Fibroblast of mammary gland (primary cell): ENCODE measurements at places on chromosomes 12 and 14.
A peak's percentile ranks its signal among the peaks of the same experiment; 100 is the strongest.

GRCh38 chr12:41466300-41466699 lies 278.2 kb downstream of the PDZRN4 start:
- no peak for DNase-seq

GRCh38 chr12:2261708-2262107 lies 208.9 kb downstream of the CACNA1C start:
- DNase-seq = no peak

- peak; percentile 56 for DNase-seq
These were observed 966 bp downstream of the SINHCAF start for GRCh38 chr12:31324845-31325523.

DNA sequence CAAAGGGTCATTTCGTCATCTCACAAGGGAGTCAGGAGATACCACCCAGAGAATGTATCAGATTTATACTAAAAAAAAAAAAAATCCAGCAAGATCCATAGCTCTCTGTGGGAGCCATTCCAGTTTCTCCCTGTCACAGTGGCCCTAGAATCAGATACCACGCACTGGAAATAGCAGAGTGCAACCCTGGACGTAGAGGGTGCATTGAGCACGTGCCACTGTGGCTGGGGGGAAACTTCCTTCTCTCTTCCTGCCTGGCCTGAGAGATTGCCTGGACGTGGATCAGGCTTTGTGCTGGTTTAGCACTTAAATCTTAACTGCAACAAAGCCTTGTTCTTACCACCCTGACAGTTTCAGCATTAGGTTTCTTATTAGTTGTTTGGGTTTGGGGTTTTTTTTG lies 124.3 kb downstream of the FBXL14 start:
- DNase-seq = no peak

DNA sequence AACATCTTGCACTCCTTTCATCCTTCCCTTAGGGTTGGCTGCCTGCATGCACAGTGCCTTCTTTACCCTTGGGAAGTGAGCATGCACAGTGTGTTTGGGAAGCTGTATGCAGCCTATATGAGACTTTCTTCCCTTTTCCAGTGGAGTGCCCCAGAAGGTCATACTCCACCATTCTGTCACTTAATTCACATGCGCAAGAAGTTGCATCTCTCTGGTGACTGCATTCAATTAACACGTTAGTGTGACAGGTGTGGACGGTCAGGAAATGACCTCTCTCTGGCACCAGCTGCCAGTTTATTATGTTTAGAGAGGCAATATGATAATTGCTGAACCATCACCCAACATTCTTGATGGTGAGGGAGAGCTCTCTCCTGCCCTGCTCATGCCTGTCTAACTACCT lies 770.0 kb downstream of the FLRT2 start:
- DNase-seq = no peak

GRCh38 chr12:56699020-56699661 lies 11.1 kb upstream of the PTGES3 start:
- DNase-seq = no peak

DNA sequence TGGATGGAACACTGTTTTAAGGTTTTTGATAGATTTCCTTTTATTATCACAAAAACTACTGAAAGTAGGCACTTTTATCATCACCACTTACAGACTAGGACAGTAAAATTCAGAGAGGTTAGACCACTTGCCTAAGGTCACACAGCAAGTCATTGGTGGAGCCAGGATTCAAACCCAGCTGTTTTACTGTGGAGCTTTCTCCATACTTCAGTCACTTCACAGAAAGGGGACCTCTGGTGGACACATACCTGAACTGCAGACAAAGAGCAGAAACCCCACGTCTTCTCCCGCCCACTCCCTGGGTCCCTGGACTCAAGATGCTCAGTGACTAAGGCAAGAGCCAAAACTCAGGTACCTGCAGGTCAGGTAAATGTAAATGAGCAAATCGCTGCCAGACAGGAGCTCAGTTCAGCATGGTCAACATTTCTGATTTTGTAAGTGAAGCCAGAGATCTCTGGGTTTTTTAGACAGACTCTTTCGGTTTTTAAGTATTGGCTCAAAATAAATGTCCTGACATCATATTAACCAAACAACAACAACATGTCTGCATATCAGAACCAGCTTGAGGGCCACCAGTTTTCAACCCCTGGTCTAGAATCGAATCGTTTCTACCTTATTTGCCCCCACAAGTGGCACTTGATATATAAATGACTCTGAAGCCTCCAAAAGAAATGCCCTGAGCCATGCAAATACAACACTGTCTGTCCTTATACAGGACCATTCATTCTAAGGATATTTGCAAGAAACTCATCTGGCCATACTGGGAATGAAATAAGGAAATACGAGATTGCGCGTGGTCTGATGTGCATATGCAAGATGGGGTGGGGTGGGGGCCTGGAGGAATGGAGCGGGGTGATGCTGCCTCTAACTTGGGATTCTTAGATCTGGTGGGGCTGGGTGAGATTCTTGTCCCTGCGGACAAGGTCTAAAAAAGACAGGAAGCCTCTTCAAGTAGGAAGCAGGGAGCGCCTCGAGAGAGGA lies 110.9 kb downstream of the KSR2 start:
- DNase-seq = peak; percentile 55

DNA sequence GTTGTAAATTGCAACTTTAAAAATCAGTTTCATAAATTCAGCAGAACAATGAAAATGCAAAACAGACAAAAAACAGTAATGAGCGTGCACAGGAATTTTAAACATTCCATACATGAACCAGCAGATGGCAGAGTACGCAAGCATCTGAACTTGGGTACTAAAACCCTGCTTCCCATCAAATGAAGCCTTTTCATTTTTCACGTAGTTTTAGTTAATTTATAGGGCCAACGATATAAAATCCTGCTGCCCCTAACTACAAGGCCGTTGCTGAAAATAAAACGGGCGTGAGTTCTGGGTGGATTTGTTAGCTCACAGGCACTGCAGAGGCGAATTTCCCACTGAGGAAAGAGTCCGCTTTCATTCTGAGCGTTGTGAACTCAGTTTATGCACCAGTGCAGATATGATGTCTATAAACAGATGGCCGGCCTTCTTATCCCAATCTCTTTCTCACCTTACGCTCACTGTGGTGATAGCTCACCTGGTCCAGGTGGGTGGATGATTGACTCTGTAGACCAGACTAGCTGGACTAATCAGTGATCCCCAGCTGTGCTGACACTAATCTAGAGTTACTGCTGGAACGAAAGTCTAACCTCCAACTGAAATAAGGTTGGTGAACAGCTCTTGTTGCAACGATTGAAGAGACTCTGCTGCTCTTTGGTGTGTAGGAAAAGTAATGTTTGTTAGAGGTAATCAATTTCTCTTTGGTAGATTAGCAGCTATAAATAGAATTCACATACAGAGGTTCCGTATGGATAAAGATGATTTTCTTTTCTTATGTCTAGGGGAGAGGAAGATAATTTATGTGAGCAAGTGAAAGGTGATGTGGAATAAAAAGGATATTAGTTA lies 89.2 kb downstream of the PDZRN4 start:
- peak; percentile 52 for DNase-seq

DNA sequence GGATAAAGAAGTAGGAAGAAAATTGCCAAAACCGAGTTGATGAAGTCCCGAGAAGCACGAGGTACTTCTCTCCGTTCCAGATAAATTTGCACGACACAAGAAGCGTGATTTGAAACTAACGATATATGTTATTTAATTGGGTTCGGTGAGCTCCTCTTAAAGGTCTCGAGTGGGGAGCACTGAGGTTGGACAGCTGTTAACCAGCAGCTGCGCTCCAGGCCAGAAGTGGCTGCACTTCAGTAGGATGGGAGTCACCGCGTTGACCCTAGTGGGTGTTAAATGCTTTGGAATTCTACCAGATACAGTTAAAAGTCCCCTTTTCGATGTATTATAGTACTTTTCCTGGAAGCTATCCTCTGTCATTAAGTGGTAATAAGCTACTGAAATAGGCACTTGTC lies 953 bp upstream of the DCAF5 start:
- peak; percentile 37 for DNase-seq

DNA sequence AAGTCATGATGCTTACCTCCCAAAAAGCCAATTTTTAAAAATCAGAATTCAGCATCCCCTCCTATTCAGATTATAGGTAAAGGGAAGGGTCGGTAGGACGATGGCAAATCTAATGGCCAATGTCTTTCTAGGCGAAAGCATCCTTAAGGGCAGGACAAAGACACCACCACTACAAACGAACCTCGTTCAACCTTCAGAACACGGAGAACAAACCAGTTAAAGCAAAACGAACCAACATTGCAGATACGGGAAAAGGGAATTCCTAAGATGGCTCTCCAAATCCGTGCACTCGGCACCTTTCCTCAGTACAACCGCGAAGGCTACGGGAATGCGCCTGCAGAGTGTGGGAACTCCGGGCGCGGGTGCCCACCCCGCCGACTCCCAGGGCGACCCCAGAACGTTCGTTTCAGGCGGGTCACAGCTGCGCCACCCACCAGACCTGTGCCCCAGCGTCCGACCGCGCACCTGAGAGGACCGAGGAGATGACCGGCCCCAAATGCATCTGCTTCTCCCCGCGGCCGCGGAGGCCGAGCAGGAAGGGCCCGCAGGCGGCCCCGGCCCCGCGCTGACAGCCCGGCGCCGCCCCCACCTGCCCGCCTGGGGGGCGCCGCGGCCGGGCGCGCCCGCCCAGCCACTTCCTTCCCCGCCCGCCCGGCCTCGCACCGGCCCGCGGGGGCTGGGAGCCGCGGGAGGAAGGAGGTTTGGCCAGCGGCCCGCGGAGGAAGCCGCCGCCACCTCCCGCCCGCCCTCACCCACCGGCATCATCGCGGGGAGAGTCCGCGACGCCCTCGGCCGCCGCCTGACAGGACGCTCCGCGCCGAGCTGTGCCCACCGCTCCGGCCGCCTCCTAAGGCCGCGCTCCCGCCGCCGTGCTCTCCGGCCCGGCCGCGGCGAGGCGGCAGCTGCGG lies 578 bp downstream of the PPP1R13B start:
- no peak for DNase-seq

DNA sequence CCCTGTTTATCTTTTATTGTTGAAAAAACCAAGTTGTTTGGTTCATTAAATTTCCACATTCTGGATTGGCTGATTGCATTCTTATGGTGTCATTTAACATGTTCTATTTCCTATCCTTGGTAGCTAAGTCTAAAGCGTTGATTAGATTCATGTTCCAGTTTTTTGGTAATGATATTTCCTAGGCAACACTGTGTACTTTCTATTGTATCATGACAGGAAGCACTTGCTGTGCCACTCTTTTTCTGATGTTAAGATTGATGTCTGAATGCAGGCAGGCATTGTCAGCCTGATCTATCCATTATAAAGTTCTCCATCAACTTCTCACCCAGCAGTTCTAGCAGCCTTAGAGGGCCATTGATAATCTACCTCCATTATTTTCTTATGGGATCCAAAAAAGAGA lies 91.1 kb upstream of the ARID2 start:
- DNase-seq = no peak

- DNase-seq = no peak
These were observed 103.0 kb upstream of the TMTC2 start for GRCh38 chr12:82583756-82584155.

DNA sequence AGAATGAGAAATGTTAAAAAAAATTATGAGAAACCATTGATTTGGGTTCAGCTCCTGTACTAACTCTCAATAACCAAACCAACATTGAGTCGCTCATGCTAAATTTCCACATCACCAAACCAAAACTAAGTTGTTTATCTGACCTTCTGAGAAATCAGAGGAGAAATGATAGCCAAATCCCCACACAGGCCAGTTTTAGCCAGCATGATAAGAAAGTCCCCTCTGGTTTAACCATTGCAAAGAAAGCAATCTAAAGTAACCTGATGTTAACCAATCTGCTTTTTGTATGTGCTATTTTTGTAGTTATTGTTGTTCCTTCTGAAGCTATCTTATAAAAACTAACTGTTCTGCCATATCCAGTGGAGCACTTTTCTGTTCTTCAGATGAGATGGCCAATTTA lies 599.7 kb downstream of the SLC16A7 start:
- DNase-seq = no peak

GRCh38 chr12:112439769-112440168 lies 21.0 kb downstream of the PTPN11 start:
- no peak for DNase-seq

DNA sequence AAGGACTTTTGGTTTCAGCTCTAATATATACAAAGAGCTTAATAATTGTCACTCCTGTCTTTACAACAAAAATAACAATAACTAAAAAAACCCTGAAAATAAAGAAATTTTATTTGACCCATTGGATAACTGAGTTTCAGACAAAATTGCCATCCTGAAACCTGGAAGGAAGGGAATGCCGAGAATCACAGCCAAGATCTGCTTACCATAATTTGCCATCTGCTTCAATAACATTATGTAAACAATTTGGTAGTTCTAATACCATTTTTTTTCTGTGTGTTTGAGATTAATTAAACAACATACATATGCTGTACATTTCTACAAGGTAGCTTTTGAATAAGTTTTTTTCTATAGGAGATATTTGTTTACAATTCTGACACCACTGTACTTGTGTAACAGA lies 596.3 kb upstream of the MGAT4C start:
- DNase-seq = no peak

- DNase-seq = no peak
These were observed 2.9 kb downstream of the SPX start for GRCh38 chr12:21528953-21529352.
